Right renal cortex interstitium (tissue), 3 donors: ENCODE measurements at places on chromosomes 1 and 21.
A peak's percentile ranks its signal among the peaks of the same experiment; 100 is the strongest.

GRCh38 chr21:43767984-43768867, 7.9 kb downstream of the CSTB start:
- DNase-seq = no peak

DNA sequence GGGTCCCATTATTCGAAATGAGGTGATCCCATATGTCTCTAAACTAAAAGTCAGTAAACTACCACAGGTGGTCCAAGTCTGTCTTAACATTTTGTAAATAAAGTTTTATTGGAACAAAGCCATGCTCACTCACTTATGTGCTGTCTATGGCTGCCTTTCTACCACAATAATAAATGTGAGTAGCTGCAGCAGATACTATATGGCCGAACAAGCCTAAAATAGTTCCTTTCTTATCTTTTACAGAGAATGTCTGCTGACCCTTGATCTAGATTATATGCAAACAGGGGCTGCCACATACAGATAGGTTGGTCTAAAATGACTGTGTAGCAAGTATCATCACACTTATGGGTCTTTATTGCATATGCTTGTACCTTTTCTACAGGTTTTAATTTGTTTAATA, 140.0 kb downstream of the VAV3 start:
- DNase-seq = no peak

DNA sequence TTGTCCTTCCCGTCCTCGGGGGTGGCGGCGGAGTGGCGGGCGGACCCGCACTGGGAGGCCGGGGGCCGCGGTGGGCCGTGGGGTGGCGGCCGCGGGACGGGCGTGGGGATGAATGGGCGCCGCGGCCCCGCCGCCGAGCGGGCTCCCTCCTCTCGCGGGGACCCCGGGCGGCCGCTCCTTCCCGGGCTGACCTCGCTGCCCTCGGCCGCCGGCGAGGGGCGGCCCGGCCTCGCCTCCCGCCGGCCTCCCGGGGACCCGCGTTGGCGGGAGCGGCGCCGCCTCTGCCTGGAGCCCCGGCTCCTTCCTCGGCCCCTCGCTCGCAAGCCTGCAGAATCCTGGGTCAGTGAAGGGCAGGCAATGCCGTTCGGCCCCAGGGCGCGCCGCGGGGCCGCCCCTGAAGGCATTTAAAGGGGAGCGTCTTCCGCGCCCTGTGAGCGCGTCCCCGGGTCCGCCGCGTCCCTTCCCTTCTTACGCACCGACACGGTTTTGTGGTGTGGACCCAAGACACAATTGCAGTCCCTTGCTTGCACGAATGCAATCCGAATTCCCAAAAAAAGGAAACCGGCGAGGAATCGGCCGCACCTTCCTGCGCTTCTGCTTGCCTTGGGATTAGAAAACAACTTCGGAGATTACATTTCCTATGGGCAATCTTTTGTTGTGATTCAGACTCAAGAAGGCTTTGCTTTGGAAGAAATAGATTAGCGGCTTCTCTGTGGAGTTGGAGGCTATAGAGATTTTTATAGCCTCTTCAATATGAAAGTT, 776 bp downstream of the ITSN1 start:
- no peak for DNase-seq

DNA sequence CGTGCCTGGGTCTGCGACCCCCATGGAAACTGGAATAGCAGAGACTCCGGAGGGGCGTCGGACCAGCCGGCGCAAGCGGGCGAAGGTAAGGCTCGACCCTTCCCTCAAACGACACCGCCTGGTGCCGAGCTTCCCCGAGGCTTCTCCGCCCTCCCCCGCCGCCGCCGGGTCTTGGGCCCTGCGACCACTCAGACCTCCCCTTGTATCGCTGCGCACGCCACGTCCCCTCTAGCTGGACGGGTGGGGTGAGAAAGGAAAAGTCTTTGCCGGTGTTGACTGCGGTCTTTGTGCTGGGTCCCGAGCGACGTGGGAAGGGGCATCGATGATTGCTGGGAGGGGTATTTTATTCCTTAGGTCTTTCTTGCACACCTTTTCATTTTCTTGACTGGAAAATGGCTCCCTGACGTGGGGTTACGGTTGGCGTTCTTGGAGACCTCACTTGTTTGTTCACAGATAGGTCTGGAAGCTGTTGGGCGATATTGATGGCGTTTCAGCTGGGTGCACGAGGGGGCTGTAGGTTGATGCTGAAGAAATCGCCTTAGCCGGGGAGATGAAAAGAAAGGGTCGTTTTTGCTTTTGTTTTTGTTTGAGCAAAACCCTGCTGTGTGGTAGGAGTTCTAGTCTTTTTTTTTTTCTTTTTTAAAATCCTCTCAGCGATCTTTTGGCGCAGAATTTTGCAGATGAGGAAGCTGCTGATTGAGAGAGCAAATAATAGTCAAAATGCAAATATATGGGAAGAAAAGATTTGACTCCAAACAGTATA, 776 bp downstream of the KDM1A start:
- DNase-seq = peak; percentile 60

GRCh38 chr1:212313616-212314015, 28.4 kb downstream of the PPP2R5A start:
- no peak for DNase-seq

DNA sequence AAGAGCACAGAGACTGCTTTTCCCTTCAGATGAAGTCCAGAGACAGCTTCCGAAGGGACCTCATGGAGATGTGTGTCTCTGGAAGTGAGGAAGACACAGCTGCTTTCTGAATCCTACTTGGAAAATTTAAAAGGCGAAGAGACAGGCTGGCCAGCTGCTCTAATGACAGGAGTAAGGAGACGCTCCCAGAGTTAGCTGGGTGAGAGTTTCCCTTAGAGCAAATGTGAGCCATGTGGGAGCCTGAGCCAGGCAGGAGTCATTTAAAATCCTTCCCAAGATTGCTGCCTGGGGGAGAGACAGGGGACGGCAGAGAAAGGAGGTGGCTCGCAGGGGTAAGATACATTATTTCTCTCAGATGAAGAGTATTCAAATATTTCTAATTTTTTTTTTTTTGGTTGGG, 53.1 kb downstream of the ZNF326 start:
- DNase-seq = no peak
